ENCODE measurements at places on chromosomes 13 and 19.

DNA sequence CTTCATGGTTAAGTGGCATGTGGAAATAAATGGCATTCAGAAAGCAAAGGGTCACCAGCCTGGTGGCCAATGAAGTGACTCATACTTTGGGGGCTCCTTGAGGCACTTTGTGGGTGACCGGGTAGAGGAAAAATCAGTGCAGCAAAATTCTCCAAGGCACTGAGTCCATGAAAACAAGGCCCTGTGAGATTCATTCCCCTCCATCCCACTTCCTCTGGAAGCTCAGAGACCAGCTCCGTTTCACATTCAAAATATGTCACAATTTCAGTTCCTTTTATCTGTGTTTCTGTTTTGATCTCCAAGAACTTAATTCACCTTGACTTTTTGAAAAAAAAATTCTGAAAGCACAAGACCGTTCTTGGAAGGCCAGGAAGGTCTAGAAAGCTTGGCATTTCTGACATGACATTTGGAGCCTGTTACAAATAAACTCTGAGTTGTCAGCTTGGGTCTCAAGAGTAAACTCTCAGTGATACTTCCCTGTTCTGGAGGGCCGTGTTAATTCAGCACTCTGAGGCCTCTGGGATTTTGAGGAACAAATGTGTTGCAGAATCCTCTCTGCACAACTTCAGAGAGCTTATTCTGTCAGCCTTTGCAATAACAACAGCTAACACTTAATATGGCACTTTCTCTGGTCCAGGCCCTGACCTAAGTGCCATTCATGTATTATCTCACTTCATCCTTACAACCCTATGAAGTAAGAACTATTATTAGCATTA lies 6.8 kb downstream of the CYSLTR2 start:
- DNase-seq = no peak

- peak; percentile 84 for DNase-seq
These were observed 55.4 kb downstream of the SACS start for GRCh38 chr13:23377983-23378632.

DNA sequence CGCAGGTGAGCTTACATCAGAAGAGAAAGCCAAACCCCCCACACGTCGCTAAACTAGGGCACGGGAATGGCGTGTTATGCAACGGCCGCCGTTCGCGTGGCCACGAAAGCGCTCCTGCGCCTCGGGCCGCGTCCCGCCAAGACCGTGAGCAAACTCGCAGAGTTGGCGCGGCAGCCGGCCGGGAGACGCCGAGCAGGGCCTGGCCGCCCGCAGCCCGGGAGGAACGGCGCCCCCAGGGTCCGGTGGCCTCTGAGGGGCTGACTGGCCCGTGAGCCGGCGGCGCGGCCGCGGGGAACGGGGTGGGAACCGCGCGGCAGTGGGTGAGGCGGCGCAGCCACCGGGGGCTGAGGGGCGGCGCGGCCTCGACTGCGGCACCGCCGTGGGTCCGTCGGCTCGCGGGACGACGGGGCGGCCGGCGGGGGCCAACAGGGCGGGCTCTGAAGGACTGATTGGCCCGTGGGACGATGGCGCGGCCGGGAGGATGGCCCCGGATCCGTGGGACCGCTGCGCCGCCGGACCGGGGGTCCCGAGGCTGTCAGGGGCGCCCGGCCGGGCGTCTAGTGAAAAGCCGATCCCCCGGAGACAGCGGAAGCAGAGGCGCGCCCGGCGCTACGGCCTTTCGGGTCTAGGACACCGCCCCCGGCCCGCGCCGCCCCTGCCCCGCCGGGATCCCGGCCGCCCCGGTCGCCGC lies 903 bp downstream of the LATS2 start:
- no peak for DNase-seq

DNA sequence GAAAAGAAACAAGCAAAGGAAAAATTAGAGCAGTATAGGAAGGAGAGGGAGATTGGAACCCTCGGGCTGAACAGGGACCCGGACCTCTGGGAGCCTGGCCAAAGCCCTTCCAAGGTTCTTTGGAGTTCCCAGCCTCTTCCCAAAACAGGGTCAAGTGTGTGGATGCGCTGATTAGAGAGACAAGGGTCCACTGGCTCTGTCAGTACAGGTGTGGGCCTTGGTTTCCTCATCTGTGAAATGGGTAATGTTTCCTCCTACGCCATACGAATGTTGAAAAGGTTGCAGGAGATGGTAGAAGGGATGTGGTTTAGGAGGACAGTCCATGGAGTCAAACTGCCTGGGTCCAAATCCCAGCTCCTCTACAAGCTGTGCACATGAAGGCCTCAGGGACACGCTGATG lies 2.1 kb upstream of the SYCN start:
- DNase-seq = no peak

- DNase-seq = no peak
These were observed 27.1 kb downstream of the FAM216B start for GRCh38 chr13:42808341-42808940.

DNA sequence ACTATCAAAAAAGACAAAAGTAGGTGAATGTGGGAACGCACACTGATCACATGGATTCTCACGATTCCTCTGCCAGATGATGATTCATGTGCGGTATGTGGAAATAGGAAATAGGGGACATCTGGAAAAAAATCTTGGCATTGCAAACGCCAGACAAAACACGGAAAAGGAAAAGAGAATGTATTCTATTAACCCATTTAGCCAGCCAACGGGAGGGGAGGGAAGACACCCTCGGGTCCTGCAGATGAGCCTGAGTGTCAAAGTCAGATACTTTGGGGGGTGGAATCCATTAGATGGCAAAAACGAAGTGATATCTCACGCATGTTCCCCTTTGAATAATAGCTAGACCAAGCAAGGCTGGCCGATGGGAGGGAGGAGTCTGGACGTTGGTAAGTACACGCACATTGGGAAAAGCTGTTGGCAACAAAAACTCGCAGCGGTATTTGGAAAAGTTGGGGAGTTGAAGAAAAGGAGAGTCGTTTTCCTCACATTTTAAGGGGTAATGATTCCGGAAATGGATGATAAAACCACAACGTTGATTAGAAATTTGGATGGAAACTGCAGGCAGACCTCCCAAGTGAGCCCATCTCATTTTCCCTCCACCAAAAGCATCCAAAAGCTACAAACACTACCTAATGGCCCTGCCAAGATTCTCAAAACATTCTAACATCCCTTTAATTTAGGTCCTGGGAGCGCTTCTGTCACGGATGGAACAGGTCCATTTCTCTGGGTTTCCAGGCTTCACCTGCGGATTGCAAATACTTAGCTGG lies 73.6 kb downstream of the COL4A1 start:
- no peak for DNase-seq

- no peak for DNase-seq
These were observed at the start of gene KMT2B for GRCh38 chr19:35717665-35718344. KMT2B (plus strand) TSS chr19:35718003; CDS start chr19:35718019, 16 bp downstream.

- DNase-seq = no peak
These were observed 342.7 kb upstream of the SGCG start for GRCh38 chr13:22837980-22838647.

GRCh38 chr13:84810781-84811180 lies 928.5 kb upstream of the SLITRK1 start:
- DNase-seq = no peak

DNA sequence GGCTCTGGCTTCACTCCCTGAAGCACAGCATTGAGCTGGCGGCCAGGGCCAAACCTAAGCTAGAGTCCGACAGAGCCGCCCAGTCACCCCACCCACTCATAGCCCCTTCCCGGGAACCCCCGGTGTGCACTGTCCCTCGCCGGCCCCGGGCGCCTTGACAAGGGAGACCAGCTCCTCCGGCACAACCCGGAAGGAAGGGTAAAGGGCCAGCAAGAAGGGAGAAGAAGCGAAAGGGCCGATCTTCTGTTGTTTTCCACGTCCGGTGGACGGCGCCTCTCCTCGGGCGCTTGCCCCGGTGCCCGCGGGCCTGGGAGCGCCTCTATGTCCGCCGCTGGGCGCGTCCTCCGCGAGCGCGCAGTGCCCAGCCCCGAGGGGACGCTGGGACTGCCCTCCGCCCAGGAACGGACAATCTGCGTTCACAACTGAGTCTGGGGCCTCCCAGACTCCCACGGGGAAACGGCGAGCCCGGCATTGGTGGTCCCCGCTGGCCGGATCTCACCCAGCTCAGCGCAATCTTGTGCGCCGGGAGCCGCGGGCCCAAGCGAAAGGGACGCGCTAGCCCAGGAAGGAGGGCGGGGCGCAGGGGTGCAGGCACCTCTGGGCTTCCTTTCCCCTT lies 172.5 kb upstream of the MIR17HG start:
- DNase-seq = no peak

DNA sequence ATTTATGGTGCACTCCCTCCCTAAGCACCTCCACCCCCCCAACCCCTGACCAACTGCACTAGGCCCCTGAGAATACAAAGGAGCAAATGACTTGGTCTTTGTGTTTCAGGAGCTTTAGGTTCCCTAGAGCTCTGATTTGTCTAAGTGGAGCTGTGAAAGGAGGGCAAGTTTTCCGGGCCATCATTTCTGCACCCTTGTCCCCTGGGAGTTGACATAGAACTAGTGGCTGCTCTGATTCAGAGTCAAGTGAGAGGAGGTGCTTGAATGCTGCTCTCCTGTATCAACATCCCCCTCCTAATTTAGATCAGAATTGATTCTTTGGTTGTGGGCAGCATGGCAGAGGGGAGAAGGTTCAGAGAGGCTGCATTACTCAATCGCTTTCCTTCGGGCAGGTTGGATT lies 391.6 kb downstream of the KCNRG start:
- DNase-seq = no peak

DNA sequence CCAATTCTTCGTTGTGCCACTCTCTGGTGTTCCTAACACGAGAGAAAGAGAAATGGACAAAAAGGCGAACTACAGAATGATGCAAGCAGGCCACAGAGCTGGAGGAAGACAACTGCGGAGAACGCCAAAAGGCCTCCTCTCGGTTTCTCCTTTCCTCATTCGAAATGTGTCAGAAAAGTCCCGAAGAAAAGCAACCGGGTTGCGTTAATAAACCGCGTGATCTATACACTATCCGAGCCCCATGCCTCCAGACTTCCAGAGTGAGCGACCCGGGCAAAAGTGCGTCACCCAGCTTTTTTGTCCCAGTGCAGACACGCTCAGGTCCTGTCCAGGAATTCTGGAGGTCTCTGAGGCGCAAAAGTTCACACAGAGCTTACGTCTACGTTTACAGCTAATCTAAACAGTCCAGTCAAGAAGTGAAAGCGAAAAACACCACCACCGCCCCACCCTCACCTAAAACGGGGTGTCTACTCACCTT lies 413 bp downstream of the N4BP2L2 start:
- no peak for DNase-seq

DNA sequence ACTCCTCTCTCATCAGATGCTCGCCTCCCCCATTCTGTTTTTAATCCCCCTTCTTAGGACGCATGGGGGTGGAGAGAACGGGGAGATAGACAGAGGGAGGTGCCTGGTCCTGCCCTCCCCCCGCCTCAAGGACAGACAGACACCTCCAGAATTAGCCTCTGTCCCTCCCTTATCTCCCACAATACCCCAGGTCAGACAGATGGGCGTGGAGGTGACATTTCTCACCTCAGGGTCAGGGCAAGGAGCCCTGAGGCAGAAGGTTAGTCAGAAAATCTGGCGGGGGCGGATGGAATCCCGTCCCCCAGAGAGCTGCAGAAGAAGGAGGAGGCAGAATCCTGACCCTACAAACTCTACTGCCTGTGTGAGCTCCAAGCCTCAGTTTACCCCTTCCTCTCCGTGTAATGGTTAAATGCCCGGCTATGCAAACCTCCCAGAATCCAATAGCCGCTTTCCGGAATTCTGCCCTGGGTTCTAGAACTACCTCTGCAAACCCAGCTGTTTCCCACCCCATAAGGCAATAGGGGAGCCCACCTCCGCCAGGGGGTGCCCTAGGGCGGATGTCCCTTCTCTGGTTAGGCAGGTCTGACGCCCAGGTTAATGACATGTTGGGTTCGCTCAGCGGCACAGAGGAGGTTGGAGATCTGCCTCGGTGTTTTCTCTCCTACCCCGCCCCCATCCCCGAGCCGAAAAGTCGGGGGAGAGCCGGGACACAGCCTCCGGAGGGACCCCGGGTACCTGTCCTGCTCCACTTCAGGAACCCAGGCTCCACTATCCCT lies 900 bp downstream of the PPP1R13L start:
- peak; percentile 87 for DNase-seq

DNA sequence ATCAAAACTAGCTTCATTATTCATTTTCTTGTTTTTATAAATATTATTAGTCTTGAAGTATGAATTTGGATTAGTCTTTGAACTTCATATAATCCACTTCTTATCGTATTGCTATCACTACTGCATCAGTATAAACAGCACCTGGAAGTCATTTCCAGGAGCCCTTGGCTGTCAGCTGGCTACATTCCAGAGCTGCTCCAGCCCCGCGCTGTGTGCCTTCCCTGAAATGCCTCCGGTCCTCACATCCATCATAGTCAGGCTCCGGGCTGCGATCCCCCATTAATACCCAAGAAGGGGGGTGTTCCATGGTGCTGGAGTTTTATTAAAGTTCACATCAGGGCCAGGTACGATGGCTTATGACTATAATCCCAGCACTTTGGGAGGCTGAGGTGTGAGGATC lies 124.3 kb upstream of the GJB6 start:
- DNase-seq = no peak

DNA sequence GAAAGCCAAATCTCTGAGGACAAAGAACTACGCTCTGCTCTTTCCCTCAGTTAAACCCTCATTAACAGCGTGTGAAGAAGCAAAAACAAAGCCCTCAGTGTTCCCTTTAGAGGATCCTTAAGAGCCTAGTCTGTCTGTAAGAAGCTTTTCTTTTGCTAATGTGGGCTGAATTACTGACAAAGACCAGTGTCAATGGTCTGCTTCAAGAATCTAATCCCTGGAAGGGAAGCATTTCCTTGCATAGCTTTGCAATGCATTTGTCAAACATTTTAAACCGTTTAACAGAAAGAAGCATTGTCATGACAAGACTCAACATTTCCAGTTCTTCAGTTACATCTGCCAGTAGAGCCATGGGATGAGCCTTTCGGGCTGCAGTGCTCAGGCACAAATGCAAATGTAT lies 64.9 kb downstream of the EDNRB start:
- DNase-seq = no peak

DNA sequence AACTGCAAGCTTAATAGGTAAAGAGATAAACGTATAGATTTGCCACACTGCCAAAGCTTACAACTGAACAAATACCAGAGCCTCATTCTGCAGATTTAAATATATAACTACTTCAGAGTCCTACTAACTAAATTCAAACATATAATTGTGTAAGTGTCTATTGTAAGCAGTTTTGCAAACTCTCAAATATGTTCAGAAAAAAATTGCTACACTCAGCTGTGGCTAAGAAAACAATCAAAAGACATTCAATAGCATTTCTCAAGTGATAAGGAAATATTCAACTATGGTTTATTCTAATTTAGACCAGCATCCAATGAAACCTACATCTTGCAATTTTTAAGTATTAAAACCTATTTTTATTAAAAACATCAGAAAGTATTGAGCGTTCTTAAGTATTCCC lies 202.4 kb downstream of the KCTD12 start:
- no peak for DNase-seq

GRCh38 chr19:16330368-16330801 lies 5.8 kb downstream of the KLF2 start:
- DNase-seq = peak; percentile 98

DNA sequence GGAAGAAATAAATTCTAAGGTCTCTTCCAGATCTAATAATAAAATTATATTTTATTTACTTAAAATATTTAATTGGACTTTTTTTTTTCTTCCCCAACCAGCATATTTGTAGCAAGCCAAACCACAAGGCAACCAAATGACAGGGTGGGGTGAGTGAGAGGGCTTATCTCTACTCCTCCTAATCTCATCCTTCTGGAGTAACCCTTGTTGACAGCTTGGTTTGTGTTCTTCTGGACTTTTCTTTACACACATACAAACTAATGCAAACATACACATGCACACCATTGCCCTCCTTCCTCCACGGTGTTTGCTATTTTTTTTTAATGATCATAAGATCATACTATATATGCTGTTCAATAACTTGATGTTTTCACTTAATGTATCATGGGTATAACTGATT lies 383.1 kb downstream of the DLEU7 start:
- DNase-seq = no peak

Data from activated effector memory CD4-positive, alpha-beta T cell treated with anti-CD3 and anti-CD28 coated beads, Interleukin-2, amount 50 U/mL, for 16 hours (primary cell).